ENCODE measurements at places on chromosomes 12 and 14.

GRCh38 chr14:80291101-80291500 lies 79.8 kb upstream of the DIO2 start:
- DNase-seq: no peak

GRCh38 chr14:104794993-104795780 lies at the start of gene AKT1:
Gene AKT1, minus strand, starts transcription at chr14:104795748. Its CDS starts 3,105 bp downstream, at chr14:104792643.
- no peak for DNase-seq

- DNase-seq: no peak
These were observed 33.5 kb downstream of the MED13L start for GRCh38 chr12:116244001-116244400.

GRCh38 chr14:90654831-90655276 lies 161.4 kb downstream of the TTC7B start:
- no peak for DNase-seq

DNA sequence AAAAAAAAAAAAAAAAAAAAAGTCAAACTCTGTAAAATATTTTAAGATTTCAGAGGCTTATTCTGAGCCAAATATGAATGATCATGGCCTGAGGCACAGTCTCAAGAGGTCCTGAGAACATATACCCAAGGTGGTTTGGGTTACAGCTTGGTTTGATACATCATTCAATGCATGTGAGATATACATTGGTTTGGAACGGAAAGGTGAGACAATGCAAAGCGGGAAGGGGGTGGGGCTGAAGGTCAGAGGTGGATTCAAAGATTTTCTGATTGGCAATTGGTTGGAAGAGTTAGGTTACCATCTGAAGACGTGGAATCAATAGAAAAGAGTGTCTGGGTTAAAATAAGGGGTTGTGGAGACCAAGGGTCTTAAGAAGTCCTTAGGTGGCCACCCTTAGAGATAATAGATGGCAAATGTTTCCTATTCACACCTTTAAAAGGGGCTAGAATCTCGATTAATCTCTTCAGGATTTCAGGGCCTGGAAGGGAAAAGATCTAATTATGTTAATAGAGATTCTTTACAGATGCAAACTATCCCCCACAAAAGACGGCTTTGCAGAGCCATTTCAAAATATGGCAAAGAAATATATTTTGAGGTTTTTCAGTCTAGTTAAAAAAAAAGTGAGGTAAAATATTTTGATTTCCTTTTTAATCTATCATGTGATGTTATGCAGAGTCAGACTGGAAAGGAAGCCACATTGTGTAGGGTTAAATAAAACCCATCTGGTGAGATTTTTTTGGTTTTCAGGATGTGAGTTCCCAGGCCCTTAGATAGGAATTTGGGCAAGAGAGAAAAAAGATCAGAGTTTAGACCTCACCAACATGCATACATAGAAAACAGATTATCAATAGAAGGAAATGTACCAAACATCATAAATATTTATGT lies 173.8 kb upstream of the CNOT2 start:
- DNase-seq: no peak

GRCh38 chr14:100532154-100532861 lies 54.9 kb downstream of the BEGAIN start:
- no peak for DNase-seq

- no peak for DNase-seq
These were observed 41.4 kb downstream of the RAB35 start for GRCh38 chr12:120075034-120075616.

GRCh38 chr12:93080452-93080851 lies 151.4 kb upstream of the EEA1 start:
- DNase-seq: no peak

GRCh38 chr12:68420225-68421010 lies 88.3 kb upstream of the MDM1 start:
- DNase-seq: no peak

GRCh38 chr14:27050208-27050607 lies 452.4 kb upstream of the NOVA1 start:
- no peak for DNase-seq

- DNase-seq: no peak
These were observed 319.2 kb upstream of the PRICKLE1 start for GRCh38 chr12:42908712-42909111.

DNA sequence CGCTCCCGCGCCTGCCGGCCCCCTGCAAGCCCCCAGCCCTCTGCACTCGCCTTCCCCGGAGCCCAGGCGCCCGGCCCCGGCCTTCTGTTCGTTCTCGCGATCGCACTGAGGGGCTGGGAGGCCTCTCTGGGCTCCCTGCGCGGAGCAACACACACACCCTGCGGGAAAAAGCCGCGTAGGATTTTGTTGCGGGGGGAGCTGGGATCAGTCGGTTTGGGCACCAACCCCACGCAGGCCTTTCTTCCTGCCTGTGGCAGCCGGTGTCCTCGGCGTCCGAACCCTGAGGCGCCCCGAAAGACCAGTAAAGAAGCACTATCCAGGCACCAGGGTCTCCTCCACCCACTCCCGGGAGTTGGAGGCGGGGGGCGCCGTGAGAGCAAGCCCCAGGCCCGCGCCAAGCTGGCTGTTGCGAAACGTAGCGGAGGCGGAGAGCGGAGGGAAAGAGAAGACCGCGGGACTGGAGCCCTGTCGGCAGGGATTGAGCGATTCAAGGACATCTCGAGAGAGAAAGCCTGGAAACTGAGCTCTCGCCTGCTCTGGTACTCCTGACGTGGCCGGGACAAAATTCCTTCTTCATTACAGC lies 1.9 kb upstream of the HOXC5 start:
- DNase-seq: no peak

DNA sequence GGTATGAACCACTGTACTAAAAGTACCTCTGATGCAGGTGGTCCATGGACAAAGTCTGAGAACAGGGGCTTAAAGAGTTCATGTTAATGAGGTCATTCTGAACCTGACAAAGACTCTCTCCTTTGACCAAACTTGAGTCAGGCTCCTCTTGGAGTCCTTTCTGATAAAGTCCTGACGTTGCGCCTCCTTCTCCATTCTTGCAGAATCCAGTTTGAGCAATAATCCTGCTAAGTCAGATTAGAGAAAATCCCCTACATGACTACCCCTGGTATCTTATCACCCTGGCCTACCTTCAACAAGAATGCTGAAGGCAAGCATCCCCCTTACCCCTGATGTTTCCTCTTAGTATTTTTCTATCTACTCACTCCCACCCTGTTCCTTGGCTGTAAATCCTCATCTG lies 46.0 kb upstream of the ISM2 start:
- no peak for DNase-seq

DNA sequence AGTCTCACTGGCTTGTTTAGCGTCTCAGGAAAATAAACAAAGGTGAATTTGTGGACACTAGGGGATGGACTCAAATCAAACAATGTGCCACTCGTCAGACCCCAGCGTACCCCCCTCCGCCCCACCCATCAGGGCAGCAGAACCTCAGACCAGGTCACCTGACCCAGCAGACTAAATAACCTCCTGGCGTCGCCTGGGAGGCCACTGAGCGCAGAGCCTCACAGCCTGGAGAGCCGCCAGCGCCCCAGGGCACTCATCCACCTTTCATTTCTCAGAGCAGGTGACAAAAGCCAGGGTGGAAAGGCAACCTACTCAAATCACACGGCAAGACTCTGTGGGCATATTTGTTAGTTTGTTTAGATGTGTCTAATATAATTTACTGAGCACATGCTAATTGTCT lies 100.9 kb downstream of the DICER1 start:
- no peak for DNase-seq
